ENCODE measurements at places on chromosomes 13 and 19.
A peak's percentile ranks its signal among the peaks of the same experiment; 100 is the strongest.

DNA sequence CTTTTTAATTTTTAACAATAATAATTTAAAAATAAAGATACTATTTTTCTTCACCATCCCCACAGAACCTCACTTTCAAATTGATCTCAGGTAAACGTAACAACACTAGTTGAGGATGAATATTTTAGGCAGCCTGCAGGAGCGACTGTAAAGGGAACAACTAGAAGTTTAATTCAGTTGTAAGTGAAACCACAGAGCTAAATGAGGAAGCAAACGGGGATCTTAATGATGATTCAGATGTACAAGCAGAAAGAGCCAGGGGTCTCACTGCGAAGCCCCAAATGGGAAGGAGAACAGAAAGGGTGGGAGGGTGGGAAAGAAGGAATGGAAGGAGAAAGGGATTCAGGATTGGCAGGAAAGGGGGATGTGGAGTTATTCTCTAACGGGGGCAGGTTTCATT is 54.6 kb upstream of the RAP2A start:
- no peak for DNase-seq

DNA sequence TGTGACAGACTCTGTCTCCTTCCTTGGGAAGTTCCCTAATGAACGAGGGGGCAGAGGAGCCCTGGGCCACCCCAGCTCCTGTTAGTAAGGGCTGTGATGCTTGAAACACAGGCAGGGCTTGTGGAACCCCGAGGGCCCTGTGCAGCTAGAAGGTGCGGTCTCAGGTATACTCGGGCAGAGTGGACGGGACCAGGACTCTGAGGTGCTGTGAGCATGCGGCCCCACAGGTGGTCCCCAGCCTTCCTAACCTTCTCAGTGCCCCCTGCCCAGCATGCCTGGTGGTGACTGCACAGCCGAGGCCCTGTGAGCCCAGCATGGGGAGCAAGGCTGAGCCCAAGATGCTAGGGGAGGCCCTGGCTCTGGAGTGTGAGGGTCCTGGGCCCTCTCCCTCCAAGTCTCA is 4.0 kb upstream of the SIGLEC8 start:
- no peak for DNase-seq

DNA sequence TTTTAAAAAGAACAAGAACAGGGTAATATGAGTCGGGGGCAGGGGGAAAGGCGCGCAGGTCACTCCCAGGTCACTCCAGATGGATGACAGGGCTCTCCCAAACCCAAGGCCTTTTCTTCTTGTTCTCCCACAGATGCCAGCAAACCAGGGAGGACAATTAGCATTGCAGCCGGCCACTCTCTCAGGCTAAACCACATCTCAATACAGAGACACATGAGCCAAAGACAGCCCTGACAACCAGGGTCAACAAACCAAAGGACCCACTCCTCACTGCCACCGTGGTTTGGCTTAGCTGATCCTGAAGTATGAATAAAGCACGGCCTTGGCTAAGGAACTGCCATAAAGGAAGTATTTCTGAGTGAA is 47.3 kb downstream of the LATS2 start:
- no peak for DNase-seq

DNA sequence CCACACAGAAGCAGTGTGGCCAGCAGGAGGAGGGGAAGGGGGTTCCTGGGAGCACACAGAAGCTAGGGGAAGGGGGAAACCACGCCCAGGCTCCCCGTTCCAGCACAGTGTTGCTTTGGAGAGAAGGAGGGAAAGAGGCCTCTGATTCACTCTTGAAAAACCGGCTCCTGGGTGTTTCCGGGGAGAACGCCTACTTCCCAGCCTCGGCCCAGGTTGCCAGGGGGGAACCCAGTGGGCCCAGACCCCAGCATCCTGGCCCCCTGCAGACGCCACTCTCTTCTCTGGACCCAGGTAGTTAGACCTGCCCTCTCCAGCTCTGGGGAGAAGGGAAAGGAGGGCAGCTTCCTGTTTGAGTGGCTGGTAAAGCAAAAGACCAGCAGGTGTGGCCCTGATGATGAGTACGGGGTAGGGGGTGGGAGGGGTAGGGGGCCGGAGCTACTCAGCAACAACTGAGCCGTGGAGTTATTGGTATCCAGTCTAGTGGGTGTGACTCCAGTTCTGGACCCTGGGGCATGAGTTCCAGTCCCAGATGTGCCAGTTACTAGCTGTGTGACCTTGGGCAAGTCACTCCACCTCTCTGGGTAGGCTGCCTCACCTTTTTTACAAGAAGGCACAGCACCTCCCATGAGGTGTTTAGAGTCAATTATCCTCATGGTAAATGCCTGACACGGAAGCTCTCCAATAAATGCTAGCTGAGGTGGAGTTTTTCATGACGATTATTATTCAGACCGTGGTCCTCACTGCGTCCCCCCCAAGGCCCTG is 836 bp downstream of the GIPC1 start:
- no peak for DNase-seq

GRCh38 chr19:18520848-18521691 is 800 bp downstream of the ELL start:
- DNase-seq = no peak

- no peak for DNase-seq
Observed at GRCh38 chr13:86445672-86446071, 646.5 kb upstream of the SLITRK6 start.

DNA sequence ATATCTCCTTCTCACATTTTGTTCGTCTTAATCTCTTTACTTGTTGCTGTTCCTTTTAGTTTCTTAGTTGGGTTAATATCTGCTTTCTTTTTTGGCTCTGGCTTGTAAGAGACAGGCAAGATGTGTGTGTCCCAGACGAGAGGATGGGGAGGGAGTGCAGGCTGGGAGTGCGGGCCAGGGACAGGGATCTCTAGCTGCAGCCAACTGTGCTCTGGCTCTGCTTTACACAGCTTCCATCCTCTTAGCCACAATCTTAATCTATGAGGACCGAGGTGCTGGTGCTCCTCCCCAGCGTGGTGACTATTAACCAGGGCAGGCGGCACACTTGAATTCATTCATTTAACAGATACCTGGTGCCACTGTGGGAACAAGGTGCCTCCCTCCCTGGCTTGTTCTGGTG is 70.9 kb upstream of the WASF3 start:
- no peak for DNase-seq

DNA sequence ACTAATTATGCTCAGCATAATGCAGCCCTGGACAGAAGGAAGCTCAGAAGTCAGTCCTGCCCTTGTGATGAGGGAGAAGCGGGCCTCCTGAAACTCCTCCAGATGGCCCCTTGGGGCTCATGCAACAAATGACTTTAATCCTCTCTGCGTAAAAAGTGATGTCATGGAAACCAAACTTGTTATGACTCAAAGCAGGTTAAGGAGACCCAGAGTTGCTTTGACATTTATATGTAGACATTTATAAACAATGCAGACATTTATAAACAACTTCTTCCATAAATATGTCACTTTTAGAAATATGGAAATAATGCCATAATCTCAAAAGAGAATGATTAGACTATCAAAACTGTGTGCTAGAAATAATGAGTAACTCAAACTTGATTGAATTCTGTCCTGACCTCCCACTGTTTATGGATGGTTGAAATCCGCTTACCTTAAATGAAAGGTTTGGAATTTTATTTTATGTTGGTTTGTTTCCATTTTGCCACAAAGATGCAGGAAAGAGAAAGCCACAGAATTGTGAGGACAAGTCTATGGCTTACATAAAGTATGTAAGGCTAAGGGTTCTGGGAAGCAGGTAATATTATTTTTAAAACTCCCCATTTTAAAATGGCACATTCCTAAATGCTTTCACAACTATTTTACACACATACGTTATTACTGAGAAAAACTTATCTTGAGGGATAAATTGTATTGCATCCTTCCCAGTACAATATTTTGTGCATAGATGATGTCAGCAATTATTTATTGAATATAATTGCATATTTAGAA is 73.7 kb downstream of the CYSLTR2 start:
- no peak for DNase-seq

- DNase-seq = no peak
Observed at GRCh38 chr19:2434267-2434666, 6.9 kb upstream of the TIMM13 start.

DNA sequence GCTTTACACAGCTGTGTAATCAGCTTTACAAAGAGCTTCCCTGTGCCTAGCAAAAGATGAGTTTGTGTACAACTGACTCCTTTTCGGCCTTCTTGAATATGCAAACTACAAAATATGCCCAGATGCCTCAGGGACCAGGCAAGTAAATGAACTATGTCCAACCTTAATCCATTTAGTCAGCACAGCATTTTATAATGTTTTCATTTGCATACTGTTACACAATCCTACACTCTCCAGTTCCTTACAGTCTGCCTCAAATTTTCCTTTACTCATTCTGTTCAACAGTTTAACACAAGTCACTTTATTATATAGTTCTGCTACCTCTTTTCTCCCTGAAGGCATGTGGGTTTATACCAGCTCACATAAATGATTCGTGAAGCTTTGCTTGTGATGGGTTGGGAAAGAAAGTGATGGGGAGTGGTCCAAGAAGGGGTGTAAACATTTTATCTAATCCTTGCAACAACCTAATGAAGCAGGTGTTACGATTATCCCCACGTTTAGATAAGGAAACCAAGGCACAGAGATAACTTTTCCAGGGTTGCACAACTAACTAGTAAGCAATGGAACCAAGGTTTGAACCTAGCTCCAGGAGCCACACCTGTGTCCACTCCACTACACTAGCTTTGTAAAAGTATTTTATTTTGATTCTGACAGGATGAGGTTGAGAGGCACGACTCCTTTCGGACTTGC is 3.3 kb upstream of the USP12 start:
- no peak for DNase-seq

GRCh38 chr19:5470264-5470671 is 15.1 kb downstream of the ZNRF4 start:
- DNase-seq = no peak

- no peak for DNase-seq
Observed at GRCh38 chr19:18605546-18606280, 886 bp downstream of the CRLF1 start.

GRCh38 chr19:17753976-17754375 is 2.7 kb downstream of the FCHO1 start:
- DNase-seq = peak; percentile 24

DNA sequence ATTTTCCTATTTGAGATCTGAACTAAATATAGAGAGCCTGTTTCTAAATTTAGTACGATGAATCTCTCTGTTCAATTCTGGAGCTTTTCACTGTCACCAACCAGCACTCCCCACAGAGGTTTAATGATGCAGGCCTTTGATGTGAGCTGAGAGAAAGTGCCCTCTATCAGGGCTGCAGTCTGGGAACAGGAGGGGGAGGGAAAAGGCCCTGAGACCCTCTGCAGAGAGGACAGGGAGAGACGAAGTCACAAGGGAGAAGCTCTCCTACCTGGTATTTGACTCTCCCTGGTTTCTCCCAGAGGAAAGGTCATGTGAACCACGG is 206.8 kb upstream of the SOX1 start:
- no peak for DNase-seq

DNA sequence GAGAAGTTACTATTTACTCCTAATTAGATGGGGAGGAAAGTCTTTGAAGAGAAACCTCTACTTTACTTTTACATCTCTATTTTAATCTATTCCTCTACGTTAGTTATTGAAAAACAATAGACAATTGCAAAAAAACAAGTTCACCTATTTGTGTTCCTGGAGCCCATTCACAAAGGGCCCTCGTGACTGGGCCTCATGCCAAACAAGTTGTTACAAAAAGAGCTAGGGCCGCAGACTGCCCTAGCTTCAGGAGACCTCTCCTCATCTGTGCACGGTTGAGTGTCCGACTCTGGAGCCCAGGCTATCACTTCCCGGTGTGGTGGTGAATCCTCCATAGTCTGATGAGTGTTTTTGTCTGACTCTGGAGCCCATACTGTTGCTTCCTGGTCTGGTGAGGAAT is 190.9 kb downstream of the ZNF486 start:
- no peak for DNase-seq

GRCh38 chr19:5666921-5667610 is 13.2 kb downstream of the MICOS13 start:
- no peak for DNase-seq

DNA sequence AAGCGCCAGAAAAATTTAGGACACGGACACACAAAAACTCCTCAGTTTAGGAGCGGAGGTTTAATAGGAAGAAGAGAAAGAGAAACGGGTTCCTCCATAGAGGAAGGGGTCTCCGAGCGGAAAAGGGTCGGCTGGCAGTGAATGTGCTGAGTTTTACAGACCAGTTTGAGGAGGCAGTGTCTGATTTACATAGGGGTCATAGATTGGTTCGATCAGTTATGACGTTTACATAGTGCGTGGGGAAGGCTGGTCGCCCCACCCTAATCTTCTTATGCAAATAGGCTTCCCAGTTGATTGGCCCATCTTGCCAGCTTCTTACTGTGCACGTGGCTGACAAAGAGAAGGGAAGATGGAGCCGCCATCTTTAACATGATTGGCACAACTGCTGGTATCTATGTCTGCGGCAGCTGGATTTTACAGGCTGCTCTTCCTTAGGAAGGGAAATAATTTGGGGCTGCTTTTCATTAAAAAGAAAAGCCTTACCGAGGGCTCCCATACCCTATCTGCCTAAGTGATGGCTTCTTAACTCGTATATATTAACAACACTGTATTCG is 1.2 kb upstream of the ZNF225 start:
- no peak for DNase-seq

DNA sequence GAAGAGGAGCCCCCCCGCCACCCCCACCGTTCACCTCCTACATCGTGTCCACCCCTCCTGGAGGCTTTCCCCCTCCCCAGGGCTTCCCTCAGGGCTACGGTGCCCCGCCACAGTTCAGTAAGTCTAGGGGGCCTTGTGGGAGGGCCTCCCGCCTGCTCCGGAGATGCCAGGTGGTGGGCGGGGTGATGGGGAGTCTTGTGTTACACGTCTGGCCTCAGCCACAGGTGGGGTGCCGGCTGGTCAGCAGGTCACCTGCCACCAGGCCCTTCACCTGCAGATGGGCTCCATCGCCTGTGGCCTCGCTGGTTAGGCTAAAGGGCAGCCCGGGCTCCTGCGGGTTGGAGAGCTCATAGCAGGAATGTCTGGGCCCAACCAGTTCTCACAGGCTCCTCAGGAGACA is 8.0 kb upstream of the RPS15 start:
- no peak for DNase-seq

DNA sequence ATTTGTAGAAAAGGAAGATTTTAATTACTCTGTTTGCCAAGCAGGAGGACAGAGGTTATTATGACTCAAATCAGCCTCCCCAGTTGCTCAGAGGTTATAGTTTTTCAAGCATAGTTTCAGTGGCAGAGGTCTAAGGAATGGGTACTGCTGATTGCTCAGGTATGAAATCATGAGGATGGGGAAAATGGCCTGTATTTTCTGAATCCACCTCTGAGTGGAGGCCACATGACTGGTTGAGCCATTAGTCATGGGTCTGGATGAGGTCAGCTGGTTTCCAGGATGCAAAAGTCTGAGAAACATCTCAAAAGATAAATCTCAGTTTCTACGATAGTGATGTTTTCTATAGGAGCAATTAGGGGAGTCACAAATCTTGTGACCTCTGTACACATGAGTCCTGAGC is 62.8 kb upstream of the CEACAM8 start:
- no peak for DNase-seq

DNA sequence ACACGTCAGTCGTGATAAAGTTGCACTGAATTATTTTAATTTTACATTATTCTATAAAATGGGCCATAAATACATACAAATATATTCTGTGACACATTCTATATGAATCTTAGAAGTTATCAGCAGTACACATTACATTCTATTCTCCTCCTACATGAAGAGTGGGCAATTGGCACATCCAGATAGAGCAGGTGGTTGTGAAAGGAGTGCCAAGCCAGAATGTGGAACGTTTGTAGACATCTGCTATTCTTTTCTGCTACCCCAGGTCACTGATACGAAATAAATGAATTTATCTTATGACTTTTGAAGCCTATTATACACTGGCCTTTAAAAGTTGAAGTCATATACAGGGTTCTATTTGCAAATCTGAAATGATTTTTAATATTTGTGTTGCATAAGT is 373.2 kb downstream of the PCDH17 start:
- DNase-seq = no peak

- DNase-seq = no peak
Observed at GRCh38 chr13:33016414-33017322, at the start of gene KL. Gene KL, plus strand, starts transcription at chr13:33016423. Its CDS starts 18 bp downstream, at chr13:33016441.
